AG04449 (cell line): ENCODE measurements at places on chromosomes 11 and 22.

GRCh38 chr22:19795617-19796008 is 35.0 kb downstream of the TBX1 start:
- DNase-seq, result no peak

- no peak for DNase-seq
Observed at GRCh38 chr11:31805037-31805628, 6.0 kb downstream of the PAX6 start.

DNA sequence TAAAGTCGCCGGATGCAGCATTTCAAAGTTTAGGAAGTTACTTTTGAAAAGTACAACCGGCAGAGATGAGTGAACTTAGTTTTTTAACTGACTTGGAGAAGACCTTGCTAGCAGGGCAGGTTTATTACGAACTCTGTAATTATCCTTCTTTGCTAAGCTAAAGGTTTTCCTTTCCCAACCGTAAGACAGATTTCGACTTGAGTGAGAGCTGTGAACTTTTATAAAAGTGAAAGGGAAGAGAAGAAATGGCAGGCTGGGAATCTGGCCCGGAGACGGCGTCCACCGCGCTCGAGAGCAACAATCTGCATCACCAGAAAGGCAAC is 659 bp upstream of the TEAD1 start:
- no peak for DNase-seq

- no peak for DNase-seq
Observed at GRCh38 chr22:24953384-24954113, 1.0 kb downstream of the KIAA1671 start.

DNA sequence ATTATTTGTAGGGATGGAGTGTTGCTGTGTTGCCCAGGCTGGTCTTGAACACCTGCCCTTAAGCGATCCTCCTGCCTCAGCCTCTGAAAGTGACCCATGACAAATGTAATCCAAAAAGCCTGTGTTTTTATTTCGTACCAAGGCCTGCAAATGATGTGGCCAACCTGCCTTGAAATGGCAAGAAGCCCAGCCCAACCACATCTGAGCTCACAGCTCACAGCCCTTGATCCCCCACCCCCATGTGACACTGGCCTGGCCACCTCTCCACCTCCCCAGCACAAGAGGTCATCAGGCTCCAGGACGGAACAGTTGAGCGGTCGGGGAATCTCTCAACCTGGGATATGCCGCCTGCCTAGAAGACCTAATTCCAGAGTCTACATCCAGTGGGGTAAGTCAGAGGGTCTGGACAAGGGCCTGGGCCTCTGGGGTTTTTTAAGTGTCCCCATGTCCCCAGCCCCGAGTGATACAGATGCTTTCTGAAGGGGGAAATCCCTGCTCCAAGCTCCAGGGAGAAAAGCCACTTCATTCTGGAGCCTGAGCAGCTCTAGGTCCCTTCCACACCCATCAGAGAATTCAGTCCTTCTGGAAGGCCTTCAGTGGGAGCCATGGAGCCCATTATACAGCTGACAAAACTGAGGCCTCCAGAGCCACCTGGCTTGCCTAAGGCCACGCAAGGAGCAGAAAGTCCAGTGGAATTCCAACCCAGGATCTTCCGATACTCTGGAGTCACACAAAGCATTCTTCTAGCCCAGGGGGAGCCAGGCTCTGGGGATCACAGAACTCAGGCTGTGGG is 70.7 kb downstream of the MN1 start:
- DNase-seq, result no peak

- DNase-seq, result peak; percentile 33
Observed at GRCh38 chr22:30250661-30251267, 4.2 kb upstream of the LIF start.

- no peak for DNase-seq
Observed at GRCh38 chr22:46652847-46653331, 32.7 kb downstream of the GRAMD4 start.

DNA sequence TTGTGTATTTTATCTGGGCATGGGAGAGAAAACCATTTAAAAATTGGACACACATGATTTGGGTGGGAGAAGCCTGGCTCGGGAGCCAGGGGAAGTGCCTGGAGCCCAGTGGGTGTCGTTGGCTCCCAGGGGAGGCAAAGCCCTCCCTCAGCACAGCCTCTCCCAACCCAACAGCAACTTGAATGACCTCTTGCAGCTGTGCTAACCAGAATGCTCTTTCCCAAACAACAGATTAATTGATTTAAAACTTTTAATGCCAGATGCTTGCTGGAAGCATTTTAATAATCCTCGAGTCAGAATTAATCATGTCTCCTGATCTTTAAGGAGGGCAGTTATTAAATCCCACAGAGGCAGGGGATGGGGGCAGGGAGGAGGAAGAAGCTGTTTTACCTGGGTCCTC is 401.6 kb downstream of the BUD13 start:
- no peak for DNase-seq

DNA sequence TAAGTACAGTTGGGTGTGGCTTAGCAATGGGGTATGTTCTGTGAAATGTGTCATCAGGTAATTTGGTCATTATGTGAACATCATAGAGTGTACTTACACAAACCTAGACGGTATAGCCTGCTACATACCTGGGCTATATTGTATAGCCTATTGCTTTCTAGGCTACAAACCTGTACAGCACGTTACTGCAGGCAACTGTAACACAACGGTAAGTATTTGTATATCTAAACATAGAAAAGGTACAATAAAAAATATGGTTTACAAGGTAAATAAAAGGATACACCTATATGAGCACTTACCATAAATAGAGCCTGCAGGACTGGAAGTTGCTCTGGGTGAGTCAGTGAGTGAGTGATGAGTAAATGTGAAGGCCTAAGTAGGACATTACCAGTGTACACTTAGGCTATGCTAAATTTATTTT is 73.1 kb upstream of the GDPD4 start:
- DNase-seq, result no peak

DNA sequence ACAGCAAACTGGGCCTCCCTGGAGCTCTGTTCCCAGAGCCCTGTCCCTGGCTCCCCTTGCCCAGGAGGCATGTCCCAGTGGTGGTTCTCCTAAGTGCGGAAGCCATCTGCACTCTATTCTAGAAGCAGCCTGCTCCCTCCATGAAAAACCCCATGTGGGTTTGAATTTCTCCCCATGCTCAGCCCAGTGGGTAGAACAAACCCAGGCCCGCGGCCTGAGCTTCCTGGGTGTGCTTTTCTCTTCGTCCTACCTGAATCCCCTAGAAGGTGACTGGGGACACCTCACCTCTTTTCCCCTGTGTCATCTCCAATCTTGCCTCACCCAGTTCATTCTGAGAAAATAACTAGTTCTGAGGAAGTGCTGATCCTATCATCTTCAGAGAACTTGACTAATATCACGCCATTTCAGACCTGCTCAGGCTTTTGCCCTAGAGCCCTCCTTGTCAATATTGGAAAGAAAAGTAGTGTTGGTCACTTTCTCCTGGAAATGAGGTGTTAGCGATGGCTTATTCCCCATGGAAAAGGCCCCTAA is 15.9 kb downstream of the IL10RA start:
- DNase-seq, result no peak

DNA sequence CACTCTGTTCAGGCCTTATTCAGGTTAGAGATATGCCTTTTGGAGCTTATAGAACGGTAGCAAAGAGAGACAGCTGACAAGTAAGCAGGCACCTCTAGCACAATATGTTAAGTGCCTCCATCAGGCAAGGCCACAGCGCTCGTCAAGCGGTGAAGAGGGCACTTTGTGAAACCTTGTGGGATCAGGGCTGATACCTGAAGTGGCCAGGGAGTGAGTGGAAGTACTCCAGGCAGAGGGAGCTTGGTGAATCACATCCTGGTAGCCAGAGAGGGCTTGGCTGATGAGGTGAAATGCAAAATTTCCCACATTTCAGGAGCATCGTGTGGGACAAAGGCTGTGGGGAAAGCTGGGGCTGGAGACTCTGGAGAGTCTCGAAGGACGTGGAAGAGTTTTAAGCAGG is 87.4 kb downstream of the PKNOX2 start:
- DNase-seq, result no peak

DNA sequence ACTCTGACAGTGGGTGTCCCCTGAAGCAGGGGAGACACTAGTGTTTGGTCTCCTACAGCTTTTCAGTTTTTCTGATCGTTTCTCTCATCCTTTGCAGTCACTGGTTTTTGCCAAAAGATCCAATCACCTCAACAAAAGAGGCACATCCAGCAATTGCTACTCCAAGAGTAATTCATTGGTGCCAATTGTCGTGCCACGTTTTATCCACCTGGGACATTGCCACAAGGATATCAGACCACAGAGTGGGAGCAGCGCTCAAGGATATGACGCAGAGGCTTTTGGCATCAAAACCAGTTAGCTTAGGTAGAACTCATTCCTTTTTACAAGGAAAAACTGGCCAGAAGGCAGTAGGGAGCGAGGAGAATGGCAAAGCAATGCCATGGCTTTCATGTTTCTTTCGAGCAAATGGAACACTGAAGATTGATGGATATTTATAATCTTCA is 40.9 kb upstream of the BLID start:
- no peak for DNase-seq

- no peak for DNase-seq
Observed at GRCh38 chr11:126053415-126054286, 9.0 kb downstream of the CDON start.

DNA sequence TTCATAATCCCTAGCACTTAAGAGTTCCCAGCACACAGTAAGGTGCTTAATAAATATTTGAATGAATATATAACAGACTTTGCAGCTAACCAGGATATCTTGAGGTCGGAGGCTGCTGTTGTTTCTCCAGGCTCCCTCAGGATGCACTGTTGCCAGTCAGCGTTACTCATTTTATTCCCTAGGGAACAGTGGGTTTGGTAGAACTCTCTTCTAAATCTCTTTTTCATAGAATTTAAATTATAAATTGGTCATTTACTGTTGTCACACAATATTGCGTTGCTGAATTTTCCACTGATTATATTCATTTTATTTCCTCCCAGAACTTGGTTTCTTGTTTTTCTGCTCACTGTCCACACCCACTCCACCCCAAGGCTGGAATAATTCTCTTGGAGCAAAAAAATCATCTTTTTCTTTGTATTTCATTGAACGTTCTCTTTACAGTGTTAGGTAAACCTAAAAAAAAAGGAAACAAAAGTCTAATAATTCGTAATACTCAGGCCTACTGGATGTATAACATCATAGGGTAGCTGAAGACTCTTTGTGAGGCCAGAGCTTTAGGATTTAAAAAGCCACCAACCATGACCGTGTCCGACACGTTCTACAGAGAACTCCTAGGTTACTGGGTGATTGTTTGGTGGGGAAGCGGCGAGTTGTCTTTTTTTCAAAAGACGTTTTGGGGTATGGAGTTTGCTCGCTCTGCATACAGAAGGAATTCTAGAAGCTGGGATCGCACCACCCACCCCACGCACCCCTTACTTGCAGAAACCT is 766 bp upstream of the CAPRIN1 start:
- no peak for DNase-seq

DNA sequence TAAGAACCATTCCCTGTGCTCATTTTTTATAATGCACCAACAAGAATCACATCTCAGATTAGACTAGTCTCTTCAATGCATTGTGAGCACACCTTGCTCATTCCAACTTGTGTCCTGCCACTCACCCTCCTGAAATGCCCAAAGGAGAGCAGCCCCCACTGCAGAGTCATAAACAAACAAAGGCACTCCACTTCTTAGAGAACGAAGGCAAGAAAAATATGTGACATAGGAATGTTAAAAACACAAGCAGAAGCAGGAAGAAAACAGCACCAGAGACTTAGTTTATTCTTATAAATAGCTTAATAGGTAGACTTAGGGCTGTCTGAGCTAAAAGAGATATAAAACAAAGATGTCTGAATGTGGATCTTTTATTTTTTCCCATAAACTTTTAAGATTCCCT is 57.2 kb downstream of the GUCY1A2 start:
- DNase-seq, result no peak

- no peak for DNase-seq
Observed at GRCh38 chr22:43985532-43985931, 30.3 kb downstream of the SAMM50 start.

GRCh38 chr11:62217191-62217748 is 8.8 kb downstream of the SCGB2A1 start:
- no peak for DNase-seq

DNA sequence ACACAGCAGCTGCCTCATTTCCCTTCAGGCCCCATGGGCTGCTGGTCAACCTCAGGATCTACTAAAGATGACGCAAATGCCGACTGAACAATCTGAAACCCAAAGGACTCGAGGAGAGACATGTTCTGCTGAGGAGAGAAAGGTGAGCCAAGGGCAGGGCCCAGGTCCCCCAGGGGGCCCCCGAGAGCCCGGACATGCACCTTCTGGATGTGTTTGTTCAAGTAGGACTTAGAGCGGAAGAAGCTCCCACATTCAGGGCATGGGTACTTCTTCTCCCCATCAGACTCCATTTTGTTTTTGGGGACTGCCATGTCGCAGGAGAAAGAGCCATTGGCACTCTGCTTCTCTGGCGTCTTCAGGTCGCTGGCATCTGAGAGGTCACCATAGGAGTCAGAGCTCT is 19.3 kb downstream of the PATZ1 start:
- no peak for DNase-seq

DNA sequence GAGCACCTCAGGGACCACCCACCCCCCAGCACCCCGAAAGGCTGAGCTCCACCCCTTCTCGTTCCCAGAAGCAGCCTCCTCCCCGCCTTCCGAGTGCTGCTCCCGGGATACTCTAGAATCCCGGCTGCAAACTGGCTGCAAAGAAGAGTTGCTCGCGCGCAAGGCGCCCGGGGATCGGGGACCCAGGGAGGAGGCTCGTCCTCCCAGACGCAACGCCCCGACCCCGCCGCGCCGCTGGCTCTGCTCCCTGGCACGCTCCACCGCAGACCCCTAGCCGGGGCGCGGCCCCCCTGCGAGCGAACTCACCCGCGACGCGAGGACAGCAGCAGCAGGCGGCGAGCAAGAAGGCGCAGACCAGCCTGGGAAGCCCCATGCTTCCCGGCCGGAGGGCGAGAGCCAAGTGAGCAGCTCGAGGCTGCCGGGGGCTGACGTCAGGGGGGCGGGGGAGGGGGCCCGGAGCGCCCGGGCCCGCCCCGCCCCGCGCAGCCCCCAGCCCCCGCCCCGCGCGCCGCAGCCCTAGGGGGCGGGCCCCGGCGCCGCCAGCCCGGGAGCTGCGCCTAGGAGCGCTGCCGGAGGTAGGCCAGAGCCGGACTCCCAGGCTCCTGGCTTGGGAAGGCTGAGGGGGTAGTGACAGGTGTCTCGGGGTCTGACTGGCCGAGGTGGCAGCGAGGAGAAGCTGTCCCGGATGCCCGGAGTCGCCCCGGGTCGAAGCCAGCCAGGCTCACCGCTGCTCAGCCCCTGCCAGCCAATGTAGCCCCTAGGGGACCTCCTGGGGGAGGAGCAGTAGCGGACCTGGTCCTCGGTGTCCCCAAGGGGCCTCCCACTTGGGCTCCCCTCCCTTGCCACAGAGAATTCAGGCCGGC is at the start of gene MCAM:
MCAM (minus strand) TSS at position 402 of the 863 bp plus-strand sequence; CDS start at position 373, 29 bp downstream.
- no peak for DNase-seq
